BE2C (cell line): ENCODE measurements at places on chromosomes 5 and 9.

GRCh38 chr5:141508798-141509611 lies 20.1 kb downstream of the PCDHGC5 start:
- peak; percentile 86 for DNase-seq

- DNase-seq: no peak
Observed at GRCh38 chr5:130052752-130053151, 148.5 kb downstream of the CHSY3 start.

DNA sequence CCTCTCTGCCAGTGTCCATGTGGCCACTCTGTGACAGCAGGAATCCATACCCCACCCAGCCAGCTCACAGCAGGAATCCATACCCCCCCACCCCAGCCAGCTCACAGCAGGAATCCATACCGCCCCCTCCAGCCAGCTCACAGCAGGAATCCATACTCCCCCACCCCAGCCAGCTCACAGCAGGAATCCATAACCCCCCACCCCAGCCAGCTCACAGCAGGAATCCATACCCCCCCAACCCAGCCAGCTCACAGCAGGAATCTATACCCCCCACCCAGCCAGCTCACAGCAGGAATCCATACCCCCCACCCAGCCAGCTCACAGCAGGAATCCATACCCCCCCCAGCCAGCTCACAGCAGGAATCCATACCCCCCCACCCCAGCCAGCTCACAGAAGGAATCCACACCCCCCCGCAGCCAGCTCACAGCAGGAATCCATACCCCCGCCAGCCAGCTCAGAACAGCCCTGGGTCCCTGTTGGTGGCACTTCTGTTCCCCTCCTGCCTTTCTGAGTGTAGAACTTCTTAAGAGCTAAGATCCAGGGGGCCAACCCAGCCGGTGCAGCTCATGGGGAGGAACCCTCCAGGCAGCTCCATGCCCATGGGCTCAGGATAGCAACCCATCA lies 8.4 kb upstream of the RXRA start:
- no peak for DNase-seq

DNA sequence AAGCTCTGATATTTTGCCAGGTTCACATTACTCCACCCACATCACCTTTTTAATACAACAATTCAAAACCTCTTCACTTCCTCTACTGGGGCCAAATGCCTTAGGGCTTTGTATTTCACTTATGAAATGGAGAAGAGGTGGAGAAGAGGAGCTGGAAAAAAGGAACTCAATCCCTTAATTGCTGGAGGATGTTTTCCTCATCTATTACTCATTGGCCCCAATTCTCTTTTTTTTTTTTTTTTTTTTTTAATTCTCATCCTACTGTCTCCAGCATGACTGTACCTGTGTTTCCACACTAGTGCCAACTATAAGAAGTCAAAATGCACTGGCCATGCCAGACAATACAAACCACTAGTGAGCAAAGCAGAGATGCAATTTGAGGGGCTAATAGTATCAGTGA lies 20.9 kb downstream of the FAM13B start:
- DNase-seq: no peak

DNA sequence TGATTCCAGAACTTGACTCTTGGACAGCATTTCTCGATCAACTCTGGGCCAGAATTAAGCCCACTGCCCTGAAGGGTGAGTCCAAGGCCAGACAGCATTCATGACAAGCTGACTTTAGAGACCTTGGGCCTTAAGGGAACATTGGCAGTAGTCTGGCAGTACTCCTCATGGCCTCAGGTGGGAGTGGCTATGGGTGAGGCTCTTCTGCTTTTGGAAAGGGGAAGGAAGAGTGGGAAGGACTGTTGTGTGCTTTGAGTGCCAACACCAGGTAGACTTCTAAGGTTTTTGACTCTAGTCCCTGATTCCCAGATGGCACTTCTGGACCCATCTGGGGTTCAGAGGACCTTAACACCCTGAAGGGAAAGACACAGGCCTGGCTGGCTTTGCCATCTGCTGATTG lies 530.4 kb downstream of the ACTL7B start:
- DNase-seq: no peak

- no peak for DNase-seq
Observed at GRCh38 chr5:154648229-154648628, 106.9 kb upstream of the LARP1 start.
